GM13977 (cell line): ENCODE measurements at places on chromosomes 11 and 22.

- DNase-seq = no peak
Measured at GRCh38 chr22:19341500-19341899, 50.0 kb upstream of the CLTCL1 start.

DNA sequence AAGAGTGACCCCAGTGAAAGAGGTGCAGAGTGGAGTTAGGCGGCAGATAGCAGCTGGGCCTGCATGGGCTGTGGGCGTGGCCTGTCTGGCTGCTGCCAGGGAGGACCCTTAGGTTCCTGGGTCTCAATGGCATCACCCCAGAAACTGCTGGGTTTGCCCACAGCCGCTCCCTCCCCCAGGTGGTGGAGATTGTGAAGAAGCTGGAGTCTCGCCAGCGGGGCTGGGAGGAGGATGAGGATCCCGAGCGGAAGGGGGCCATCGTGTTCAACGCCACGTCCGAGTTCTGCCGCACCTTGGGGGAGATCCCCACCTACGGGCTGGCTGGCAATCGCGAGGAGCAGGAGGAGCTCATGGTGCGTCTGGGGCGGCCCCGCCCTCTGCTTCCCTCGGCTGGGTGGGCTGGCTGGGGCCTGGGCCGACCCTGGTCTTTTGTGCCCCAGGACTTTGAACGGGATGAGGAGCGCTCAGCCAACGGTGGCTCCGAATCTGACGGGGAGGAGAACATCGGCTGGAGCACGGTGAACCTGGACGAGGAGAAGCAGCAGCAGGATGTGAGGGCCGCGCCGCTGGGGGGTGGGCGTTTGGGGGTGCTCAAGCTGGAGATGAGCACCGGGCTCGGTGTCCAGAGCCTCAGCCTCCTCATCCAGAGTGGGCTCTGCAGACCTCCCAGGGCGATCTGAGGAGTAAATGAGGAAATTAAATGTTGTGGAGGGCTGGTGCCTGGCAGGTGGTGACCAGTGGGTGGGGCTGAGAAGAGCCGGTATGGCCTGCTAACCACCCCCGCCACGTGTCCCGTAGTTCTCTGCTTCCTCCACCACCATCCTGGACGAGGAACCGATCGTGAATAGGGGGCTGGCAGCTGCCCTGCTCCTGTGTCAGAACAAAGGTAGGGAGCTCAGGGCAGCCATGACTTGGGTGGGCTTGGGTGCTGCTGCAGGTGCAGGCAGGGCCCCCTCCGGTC is 15.0 kb downstream of the SART1 start:
- DNase-seq = no peak

DNA sequence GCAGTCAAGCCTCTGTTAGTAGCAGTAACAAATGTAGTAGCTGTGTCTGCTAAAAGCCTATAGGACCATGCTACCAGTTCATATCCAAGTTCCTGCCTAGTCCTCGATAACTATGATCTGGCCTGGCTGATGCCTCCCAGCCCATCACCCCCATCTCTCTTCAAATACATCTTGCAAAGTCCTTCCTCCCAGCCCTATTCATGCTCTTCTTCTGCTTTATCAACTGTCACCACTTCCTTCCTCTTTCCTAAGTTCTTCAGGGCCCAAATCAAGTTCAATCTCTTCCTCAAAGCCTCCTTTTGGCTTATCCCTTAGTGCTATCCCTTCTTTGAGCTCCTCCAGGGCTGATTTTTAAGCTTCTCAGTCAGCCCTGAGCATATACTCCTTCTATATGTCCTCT is 150.9 kb upstream of the THY1 start:
- DNase-seq = no peak

DNA sequence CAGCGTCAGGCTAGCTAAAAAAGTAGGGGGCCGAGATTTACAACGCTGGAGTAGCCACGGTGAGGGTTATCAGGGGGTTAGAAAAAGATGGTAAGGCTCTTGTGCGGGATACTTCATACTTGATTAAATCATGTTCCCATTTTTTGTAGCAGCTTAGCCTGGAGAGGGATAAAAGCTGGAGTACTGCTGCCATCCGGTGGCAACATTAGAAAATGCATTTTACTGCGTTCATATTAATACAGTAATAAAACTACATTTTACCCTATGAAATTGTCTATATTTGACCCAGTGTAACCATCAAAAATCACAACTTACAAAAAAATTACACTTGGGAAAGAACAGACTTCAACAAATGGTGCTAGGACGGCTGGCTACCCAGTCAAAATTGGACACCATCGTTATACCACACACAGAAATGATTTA is 17.3 kb downstream of the RPUSD4 start:
- peak; percentile 56 for DNase-seq

DNA sequence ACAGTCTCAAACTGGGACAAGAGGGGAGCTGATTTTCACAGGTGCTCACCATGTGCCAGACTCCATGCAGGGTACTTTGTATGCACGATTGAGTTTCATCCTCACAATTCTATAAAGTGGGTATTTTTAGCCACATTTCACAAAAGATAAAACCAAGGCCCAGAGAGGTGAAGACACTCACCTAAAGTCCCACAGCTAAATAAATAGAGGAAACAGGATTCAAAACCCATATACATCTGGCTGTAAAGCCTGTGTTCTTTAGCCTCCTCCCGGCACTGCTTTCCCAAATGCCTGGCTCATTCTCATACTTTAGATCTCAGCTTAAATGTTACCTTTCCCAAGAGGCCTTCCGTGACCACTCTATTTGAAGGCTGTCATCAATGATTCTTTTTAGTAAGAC is 13.2 kb upstream of the KCTD14 start:
- no peak for DNase-seq

DNA sequence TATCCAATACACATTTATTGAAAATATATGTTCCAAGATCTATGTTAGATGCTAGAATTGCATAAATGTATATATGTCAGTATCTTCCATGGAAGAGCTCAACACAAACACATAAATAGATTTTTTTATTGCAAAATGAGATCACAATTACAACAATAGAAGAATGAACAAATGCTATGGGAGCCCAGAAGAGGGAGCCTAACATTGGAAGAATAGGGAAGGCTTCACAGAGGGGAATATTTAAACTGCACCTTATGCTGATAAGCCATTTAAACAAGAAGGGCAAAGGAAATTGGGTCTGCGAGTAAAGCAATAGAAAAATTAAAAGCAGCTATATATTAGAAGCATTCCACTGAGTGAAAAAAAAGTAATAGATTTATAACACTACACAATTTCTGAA is 96.1 kb upstream of the LRRC55 start:
- DNase-seq = no peak

DNA sequence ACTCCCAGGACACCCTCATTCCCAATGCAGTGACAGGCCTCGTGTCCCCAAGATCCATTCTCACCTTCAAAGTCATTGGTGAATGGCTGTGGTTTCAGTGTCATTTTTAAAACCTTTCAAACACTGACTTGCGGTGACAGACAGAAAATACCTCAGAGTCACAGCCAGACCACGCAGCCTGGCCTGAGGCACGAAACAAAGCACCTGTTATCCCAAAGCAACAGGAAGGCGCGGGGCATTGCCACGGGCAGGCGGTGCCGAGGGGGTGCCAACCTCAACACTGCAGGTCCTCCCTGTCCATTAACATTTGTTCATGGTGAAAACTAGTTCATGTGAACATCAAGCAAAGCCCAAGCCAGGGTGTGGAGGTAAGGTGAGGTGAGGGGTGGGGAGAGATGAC is 38.2 kb downstream of the RPUSD4 start:
- no peak for DNase-seq

- DNase-seq = no peak
Measured at GRCh38 chr22:40645579-40646197, 9.2 kb upstream of the MRTFA start.

GRCh38 chr11:1472180-1473005 is 14.2 kb downstream of the MOB2 start:
- no peak for DNase-seq

- DNase-seq = no peak
Measured at GRCh38 chr11:27205779-27206570, 157.0 kb downstream of the CCDC34 start.

DNA sequence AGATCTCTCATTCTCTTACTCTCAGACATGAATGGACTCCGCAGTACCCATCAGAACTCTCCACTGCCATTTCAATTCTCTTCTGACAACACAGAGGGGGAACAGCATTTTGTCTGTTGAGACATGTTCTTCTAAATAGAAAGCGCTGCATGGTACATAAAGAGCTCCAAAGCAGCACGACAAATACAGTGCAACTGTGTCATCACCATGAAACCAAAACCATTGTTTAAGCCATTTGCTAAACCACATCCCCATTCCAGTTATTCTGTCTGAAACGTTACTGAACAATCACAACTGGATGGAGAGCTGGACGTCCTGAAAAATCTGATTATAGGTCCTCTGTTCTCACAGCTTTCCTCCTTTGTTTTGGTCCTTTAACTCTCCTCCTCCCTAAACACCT is 17.9 kb upstream of the TENM4 start:
- DNase-seq = no peak

DNA sequence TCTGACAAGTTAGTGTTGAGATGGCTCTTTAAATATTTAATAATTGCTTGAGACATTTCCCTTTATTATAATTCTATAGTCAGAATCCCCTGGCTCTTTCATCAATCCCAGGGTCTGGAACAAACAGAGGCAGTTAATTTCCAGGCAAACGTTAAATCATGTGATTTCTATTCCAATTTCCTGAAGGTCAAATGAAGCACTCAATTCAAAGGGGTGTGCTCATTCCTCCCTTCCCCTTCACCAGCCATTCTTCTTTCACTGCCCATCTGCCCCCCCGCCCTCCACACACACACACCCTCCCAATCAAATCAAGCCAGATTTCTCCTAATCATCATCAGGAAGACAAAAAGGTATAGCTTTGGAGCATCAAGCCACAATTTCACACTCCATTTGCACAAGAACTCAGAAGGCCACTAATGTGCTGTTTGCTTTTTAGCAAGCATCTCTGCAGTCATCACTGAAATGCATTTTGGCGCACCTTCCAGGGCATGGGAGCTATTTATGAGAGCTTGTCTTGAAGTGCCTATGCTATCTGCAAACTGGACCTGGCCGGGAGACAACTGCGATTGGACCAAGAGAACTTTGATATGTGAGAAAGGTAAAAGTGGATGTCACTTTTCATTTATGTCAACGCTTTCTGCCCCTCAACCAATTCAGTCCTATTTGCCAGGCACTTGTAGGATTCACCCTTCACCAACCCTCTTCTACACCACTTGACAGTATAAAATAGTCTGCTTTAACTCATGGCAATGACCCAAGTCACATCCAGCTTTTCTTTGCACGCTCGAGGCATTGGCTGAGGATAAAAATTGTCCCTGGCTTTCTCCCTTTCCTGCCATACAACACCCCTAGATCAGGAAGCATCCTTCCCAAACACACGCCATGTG is 315.1 kb upstream of the API5 start:
- no peak for DNase-seq

DNA sequence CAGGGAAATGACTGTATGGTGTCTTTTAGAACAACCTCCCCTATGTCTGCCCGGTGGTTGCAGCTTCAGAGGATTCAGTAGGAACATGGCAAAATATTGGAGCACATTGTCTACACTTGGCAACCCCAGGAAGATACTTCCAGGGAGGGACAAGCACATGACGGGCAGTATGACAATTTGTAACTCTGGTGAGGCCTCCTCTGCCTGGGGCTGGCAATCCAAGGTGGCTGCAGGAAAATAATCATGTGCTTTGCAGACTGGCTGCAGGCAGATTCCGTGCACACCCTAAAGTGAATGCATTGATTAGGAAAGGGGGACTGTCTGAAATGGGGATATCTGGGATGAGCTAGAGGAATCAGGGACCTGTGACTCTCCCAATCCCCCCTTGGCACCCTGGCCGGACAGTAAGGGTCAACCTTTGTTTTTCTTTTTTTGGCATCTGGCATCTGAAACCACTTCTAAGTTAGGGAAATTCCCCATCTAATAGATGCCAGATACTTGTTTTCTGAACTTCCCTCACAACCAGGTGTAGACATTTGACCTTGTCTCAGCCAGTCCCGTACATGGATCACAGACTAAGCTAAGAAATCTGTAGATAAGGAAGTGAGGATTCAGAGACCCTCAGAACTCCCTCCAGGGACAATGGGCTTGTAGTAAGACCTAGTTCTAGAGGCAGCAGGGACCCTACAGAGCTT is 10.5 kb upstream of the PHOX2A start:
- DNase-seq = no peak

GRCh38 chr11:107526197-107526596 is 39.3 kb downstream of the ALKBH8 start:
- no peak for DNase-seq

GRCh38 chr22:36586271-36586670 is 57.3 kb upstream of the EIF3D start:
- DNase-seq = no peak

DNA sequence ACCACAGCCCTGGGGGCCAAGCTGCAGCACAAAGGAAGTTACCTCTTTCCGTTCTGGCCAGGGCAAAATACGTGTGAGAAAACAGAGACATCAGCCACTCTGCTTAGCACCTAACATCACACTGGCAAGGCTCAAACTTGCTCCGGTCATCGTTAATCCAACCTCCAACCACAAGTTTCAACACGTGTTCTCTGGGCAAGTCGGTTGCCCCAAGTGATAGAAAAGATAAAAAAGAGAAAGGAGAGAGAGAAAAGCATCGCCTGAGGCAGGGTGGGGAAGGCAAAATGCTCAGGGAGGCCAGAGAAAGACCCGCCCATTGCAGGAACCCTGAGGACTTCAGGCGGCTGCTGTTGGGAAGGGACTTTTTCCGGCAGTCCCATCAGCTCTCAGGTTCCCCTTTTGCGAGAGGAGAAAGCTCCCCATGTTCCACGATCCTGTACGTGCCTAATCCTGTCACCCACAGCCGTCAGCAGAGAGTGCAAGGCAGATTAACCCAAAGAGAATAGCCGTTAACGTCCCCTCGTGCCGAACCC is 18.5 kb upstream of the B4GALNT4 start:
- DNase-seq = no peak

DNA sequence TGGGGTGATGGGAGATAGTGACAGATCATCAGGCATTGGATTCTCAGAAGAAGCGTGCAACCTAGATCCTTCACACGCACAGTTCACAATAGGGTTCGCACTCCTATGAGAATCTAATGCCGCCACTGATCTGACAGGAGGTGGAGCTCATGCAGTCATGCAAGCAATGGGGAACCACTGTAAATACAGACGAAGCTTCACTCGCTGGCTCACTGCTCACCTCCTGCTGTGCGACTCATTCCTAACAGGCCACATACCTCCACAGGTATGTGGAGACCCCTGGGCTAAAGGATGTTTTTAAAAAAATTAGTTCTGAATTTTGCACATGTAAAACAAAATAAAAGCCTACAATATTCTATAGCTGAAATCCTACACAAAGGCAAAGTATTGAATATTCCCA is 20.5 kb upstream of the TEAD1 start:
- DNase-seq = no peak

DNA sequence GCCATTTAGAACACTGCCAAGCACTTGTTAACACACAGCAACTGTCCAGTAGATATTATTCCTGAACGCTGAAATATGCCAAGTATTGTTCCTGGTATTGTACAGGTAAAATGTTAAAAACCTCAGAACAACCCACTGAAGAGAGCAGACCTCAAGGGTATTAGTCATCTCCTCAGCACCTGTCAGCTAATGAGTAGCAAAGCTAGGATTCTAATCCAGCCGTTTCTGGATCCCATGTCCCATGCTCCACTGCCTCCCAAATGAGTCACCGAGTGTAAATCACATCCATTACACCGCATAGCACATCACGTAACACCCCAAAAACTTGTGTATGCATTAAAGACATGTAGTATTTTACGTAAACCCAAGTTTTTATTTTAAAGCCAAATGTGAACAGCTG is 705.4 kb upstream of the TENM4 start:
- no peak for DNase-seq

- DNase-seq = no peak
Measured at GRCh38 chr22:37862570-37863325, 13.5 kb downstream of the EIF3L start.

GRCh38 chr11:95140397-95141033 is 50.9 kb downstream of the ENDOD1 start:
- DNase-seq = no peak
